GM13976 (cell line): ENCODE measurements at places on chromosomes 3 and 15.
A peak's percentile ranks its signal among the peaks of the same experiment; 100 is the strongest.

- DNase-seq, result no peak
Measured at GRCh38 chr3:152243721-152244516, 24.8 kb upstream of the MBNL1 start.

DNA sequence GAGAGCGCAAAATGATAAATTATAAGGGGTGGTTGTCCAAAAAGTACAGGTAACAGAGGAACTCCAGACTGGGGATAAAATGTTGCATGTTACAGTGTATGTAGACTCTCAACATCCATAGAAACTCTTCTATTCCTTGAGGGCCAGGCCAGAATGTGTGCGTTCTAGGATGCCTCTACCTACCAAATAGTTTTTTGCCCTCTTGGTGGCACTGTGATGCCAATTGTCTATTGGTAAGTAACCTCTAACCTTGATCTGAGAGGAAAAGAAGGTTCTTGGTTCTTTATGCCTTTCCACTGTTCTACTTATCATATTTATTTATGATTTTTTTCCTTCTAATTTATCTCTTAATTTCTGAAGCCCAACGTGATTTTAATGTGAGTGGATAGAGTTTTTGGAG is 424.6 kb downstream of the GRM7 start:
- no peak for DNase-seq

- no peak for DNase-seq
Measured at GRCh38 chr15:101455291-101456025, 34.0 kb downstream of the PCSK6 start.

DNA sequence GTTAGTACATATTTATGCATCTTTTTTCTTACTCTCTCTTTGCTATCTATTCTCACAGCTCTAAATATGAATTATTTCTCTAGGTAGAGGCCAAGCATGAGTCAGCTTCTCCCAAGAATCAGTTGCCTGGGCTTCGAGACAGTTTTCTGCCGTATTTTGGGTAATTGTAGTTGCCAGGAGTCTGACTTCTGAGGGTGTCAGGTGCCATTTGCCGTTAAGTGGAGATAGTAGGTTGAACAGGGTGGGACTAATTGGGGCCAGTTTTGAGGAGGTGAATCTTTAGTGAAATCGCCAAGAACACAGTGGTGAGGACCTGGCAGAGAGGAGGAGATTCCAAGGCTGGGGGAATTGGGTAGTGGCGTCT is 7.8 kb upstream of the NRROS start:
- no peak for DNase-seq

DNA sequence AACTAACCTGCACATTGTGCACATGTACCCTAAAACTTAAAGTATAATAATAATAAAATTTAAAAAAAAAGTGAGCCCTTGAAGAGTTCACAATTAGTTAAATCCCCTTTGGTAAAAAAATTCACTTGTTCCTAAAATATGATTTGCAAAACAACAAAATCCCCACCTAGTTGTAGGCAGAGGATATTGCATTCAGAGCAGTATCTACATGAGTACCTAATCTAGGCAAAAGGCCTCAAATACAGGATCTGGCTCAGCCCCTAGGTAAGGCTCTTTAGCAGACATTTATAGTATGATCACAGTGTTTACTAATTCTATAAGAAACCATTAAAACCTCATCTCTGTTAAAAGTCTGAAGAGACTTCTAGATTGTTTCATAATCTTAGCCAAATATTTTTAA is 89.3 kb upstream of the CCDC80 start:
- DNase-seq, result no peak

DNA sequence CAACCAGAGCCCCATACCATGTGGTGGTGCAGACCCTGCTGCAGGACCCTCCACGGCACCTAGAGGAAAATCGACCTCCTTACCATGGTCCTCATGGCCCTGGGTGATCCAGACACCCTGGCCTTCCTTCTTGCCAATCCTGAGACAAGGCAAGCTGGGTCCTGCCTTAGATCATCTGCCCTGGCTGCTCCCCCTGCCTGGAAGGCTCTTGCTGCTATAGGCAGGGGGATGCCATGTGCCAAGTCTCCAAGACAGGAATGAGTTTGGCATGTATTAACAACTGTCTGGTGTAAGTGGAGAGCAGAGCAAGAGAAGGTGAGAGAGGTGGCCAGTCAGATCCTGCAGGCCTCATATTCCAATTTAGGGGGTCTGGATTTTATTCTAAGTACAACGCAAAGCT is 7.5 kb downstream of the HEG1 start:
- DNase-seq, result no peak

DNA sequence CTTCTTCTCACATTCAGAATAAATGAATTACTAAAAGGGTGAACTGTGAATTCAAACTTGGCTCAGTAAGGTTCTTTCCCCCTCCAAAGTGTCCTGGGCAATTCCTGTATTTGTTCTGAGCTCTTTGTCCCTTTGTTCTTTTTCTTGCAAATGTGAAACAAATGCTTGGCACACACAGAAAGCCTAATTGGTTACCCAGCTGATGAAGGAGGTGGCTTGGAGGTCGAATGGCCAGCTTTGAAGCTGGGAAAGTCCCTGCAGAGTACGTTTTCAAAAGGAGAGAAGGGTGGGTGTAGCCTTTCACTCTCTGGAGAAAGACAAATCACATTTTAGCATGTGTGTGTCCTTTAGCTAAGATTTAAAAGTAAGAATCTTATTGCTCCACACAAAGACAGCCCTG is 154.4 kb downstream of the PEX5L start:
- peak; percentile 60 for DNase-seq

DNA sequence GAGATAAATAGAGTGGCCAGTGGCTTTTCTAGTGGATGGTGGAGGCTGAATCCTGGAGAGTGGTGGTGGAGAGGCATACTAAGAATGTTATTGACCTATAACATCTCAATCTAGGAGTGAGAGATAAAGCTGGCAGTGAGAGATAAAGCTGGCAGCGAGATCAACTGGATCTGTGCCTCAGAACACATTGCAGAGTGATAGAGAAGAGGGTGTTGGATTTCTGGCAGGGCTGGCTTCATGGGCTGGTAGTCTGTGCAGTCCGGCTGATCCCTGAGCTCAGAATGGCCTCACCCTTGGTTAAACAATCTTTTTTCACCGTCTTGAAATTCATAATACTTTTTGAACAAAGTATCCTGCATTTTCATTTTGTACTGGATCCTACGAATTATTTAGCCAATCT is 221.2 kb downstream of the NLGN1 start:
- DNase-seq, result no peak

DNA sequence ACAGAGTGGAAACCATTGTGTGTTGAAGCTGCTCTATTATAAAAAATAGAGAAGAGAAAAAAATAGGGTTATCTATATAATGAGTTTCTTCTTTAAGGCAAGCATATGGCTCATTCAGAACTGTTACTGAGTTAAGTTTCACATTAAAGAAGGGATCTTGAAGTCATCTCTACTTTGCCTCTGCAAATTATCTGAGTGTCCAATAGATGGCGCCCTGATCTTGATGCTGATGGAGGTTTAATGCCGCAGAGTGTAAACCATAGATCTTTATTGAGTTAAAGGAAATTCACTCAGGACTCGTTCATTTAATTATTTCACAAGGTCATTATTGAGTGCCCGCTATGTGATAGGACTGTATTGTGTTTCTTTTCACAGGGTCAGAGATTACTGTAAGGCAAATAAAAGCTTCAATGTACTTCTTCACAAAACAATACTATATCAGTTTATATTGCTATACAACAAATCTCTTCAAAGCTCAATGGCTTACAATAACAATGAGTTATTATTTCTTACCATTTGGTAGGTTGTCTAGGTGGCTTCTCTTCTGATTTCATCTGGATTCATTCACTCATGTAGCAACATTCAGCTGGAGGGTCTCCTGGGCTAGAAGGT is 171.4 kb downstream of the NSUN3 start:
- peak; percentile 22 for DNase-seq

- DNase-seq, result peak; percentile 79
Measured at GRCh38 chr3:141796081-141796888, 33.1 kb downstream of the GRK7 start.

DNA sequence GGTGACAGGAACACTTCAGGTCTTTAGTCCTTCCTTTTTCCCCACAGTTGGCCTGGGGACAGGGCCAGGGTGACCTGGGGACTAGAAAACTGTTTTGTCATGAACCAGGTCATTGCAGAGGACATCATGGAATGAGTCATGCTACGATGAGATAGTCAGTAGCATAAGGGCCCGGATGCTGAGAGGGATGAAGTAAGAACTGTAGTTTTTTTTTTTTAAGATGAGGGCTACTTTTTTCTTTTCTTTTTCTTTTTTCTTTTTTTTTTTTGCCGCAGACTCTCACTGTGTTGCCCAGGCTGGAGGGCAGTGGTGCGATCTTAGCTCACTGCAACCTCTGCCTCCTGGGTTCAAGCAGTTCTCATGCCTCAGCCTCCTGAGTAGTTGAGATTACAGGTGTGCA is 8.0 kb downstream of the MAP2K5 start:
- no peak for DNase-seq

- DNase-seq, result no peak
Measured at GRCh38 chr3:53519065-53519709, 24.8 kb downstream of the CACNA1D start.

DNA sequence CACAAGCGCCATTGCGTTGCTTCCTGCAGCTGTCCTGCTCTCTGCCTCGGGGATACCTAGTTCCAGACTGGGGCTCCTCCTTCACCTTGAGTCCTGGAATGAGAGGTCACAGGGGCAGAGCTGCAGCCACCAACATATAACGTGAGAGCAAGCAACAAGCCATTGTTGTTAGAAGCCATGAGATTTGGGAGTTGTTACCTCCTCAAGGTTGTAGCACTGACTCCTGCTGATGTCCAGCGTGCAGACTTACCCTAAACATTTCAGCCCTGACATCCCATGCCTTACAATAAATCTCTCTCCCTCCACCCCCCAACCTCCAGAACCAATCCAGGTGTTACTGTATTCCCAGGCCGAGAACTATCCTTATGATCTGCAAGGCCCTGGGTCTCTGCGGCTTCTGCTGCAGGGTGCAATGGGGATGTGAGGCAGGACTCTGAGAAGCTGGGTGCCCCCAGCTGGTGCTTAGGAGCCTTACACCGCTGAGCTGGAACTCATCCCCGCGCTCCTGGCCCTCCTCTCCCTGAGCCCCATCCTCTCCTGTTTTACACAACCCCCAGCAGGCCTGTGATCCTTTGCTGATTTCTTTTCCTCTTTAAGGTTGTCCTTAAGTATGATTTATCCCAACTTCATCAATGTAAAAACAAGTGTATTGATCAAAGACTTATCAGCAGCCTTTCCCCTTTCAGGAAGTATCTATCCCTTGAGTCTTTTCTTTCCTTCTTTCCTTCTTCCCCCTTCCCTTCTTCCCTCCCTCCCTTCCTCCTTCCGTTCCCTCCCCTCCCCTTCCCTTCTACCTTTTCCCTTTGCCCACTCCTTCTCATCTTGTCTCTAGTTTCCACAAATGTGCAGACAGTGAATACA is 84.2 kb upstream of the ABHD2 start:
- peak; percentile 45 for DNase-seq

- peak; percentile 84 for DNase-seq
Measured at GRCh38 chr15:77959432-77959879, 118.1 kb downstream of the TBC1D2B start.

GRCh38 chr3:182133752-182134151 is 422.0 kb downstream of the SOX2 start:
- DNase-seq, result no peak

DNA sequence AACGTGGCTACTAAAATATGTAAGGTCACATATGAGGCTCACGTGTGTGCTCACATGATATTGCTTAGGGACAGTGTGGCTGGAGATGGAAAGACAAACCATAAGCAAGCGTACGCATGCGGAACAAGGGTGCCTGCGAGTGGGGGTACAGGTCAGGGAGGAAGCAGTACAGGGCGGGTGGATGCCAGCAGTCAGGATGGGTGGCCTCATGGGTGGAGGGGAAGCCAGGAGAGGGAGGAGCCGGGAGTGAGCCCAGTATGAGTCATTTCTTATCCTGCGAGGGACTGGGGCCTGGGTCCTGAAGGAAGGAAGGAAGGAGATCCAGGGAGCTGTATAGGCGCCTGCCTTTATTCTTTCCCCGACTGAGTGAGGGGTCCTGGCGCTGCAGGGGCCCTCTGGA is 42.0 kb upstream of the CGNL1 start:
- DNase-seq, result no peak

DNA sequence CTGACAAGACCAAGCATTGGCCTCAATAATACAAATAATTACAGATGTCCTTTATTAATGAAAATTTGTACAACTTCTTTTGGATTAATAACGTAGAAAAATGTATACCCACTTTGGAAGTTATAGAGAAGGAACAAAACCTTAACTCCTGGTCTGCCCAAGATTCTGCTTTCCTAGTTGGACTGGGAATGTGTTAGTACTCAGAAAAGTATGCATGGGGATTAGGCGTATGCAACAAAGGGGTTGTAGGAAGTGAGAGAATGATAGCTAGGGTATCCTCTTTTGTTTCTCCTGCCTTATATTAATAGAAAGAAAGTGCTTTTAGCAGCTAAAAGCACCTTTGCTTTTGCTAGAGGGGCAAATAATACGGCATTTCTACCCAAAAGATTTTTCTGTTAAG is 116.2 kb upstream of the LRRFIP2 start:
- DNase-seq, result no peak

DNA sequence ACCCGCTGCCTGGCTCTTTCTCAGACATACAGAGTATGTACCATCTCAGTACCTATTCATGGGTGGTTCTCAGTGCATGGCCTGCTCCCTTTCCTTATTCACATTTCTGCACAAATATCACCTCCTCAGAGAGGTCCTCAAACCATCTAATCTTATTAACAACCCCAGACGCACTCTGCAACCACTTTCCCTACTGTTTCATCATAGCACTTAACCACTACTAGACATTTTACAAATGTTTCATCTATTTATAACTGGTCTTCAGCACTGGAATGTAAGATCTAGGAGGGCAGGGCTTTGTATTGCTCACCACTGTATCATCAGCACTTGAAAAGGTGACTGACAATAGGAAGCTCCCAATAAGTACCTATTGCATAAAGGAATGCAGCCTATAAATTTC is 45.1 kb downstream of the TNIK start:
- DNase-seq, result no peak

- DNase-seq, result no peak
Measured at GRCh38 chr3:114364806-114365654, 71.2 kb downstream of the TIGIT start.

DNA sequence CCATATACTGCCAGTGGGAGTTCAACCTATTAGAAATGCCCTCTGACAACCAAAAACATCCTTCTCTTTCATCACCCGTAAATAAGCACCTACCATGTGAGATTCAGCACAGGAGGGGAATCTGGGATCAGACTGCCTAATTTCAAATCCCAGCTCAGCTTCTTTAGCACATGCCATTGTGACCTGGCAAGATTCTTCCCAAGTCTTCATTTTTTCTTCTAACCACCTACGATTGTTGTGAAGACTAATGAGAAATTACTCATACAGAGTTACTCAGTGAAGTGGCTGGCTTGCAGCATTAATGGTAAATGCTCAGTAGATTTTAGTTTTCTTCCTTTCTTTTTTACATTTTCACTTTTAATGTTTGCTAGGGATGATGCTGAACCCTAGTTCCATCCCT is 176.7 kb downstream of the PDZRN3 start:
- no peak for DNase-seq

DNA sequence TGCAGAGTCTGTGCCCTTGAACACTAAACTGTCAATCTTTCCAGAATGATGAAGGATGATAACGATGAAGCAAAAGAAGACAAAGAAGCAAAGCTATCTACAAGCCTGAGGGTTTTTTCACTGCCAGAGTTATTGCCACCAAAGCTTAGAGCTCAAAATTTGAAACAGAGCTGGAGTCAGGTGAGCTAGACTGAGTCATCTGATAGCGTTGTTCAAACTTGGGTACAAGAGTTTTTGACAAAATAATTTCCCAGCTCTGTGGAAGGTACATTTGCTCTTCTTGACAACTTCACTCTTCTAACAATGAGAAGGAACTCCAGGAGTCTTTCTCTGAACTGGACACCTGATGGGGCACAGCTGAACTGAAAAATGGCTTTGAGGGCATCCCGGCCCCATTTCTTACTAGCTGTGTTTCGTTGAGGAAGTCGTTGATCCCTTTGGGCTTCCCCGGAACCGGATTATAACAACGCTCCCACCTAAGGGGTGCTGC is 715 bp downstream of the MCCC1 start:
- peak; percentile 57 for DNase-seq
